ENCODE measurements at places on chromosomes 5 and 9. TPM values are rescaled to one million over a fixed set of nuclear protein-coding genes. Genes with fewer than 3 reads are reported as not detected.

DNA sequence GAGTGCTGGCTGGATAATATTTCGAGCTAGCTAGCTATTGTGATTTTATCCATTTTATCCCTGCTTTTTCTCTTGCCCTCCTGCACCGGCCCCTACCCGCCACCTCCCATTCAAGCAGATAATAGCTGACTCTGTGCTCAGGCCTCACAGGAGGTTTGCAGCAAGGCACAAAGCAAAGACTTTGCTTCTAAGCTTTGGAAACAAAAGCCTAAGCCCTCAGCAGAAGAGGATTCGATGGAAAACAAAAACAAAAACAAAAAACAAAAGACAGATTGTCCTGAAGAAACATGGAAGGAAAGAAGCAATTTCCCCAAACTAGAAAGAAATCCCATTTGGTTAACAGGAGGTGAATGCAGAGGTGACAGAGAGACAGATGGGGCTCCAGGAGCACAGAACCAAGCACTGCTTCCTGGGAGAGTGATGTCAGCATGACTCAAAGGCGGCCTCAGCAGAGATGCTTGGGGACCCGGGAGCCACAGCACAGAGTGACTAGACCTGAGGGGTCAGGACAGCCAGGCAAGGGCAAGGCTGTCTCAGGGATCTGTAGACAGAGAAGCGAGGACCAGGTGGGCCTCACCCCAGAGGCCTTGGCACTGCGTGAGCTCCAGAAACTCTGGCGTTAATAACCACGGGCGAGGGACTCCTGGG is 28.4 kb downstream of the MTX3 start:
- DNase-seq = no peak

GRCh38 chr9:73023025-73023541 is 70.2 kb upstream of the ALDH1A1 start:
- peak; percentile 75 for DNase-seq

- DNase-seq = no peak
These were observed 86.8 kb upstream of the CD180 start for GRCh38 chr5:67283275-67283987.

Gene ENHO
- 2.5 TPM for total RNA-seq

- no peak for DNase-seq
These were observed 33.5 kb downstream of the INSYN2B start for GRCh38 chr5:169946743-169947295.

Gene TERT
- total RNA-seq = not detected

GRCh38 chr5:154901276-154901675 is 36.7 kb downstream of the GEMIN5 start:
- DNase-seq = no peak

Data from sigmoid colon (tissue), 7 donors.